ENCODE measurements at places on chromosomes 5 and 9. TPM values are rescaled to one million over a fixed set of nuclear protein-coding genes. Genes with fewer than 3 reads are reported as not detected.

The SLC46A2 gene
- total RNA-seq = not detected

The SURF6 gene
- 13.8 TPM for total RNA-seq

The RAB3C gene
- not detected for total RNA-seq

The FAM151B gene
- 0.36 TPM for total RNA-seq

The PLAC8L1 gene
- 0.40 TPM for total RNA-seq

The CRHBP gene
- total RNA-seq = not detected

The ZDHHC21 gene
- total RNA-seq = 3.8 TPM

The FAM169A gene
- 9.3 TPM for total RNA-seq

The SLC6A19 gene
- not detected for total RNA-seq

The CLIC3 gene
- not detected for total RNA-seq

The SPACA9 gene
- total RNA-seq = 2.5 TPM

The IFNK gene
- not detected for total RNA-seq

The ELOVL7 gene
- total RNA-seq = 0.30 TPM

The DNLZ gene
- 9.9 TPM for total RNA-seq

The RGMB gene
- total RNA-seq = 5.9 TPM

The OTP gene
- not detected for total RNA-seq

The NIPAL4 gene
- total RNA-seq = 10.1 TPM

The ANKRD34B gene
- not detected for total RNA-seq

The GRXCR2 gene
- total RNA-seq = not detected

The LCNL1 gene
- not detected for total RNA-seq

The NAA35 gene
- total RNA-seq = 14.6 TPM

The TAS2R1 gene
- not detected for total RNA-seq

The PTPRD gene
- not detected for total RNA-seq

The ECSCR gene
- total RNA-seq = 0.81 TPM

The CTNND2 gene
- total RNA-seq = not detected

The DAB2IP gene
- total RNA-seq = not detected

The AFAP1L1 gene
- total RNA-seq = not detected

The AGPAT2 gene
- total RNA-seq = 8.7 TPM

The DDX4 gene
- not detected for total RNA-seq

The RAB24 gene
- 10.9 TPM for total RNA-seq

The CTXN3 gene
- total RNA-seq = not detected

The ZNF354B gene
- 8.9 TPM for total RNA-seq

The SKIC3 gene
- 69.5 TPM for total RNA-seq

The IL11RA gene
- 13.0 TPM for total RNA-seq

The RNF183 gene
- not detected for total RNA-seq

The IRX2 gene
- not detected for total RNA-seq

The SMIM32 gene
- total RNA-seq = not detected

The ZNF484 gene
- 5.8 TPM for total RNA-seq

The CCNJL gene
- not detected for total RNA-seq

The SPAG8 gene
- total RNA-seq = 1.1 TPM

The CDC20B gene
- total RNA-seq = not detected

The OR1J2 gene
- not detected for total RNA-seq

The FBXW5 gene
- 47.8 TPM for total RNA-seq

The TXNDC8 gene
- not detected for total RNA-seq

The TAF11L9 gene
- total RNA-seq = not detected

The SEMA5A gene
- not detected for total RNA-seq

The SPATA31C1 gene
- total RNA-seq = not detected

The TOPORS gene
- total RNA-seq = 14.3 TPM

The IL4 gene
- not detected for total RNA-seq

The SARDH gene
- 7.7 TPM for total RNA-seq

The CCDC152 gene
- total RNA-seq = 7.9 TPM

The ACSL6 gene
- 2.4 TPM for total RNA-seq

The LECT2 gene
- total RNA-seq = not detected

The CD14 gene
- 0.14 TPM for total RNA-seq
